Naive thymus-derived CD4-positive, alpha-beta T cell (primary cell): ENCODE measurements at places on chromosomes 13 and 19. TPM values are rescaled to one million over a fixed set of nuclear protein-coding genes. Genes with fewer than 3 reads are reported as not detected.

Gene PALM3
- 0.22 TPM in 1 of 2 replicates, not detected in the other for total RNA-seq

Gene FBL
- total RNA-seq = 352 and 359 TPM in 2 replicates

DNA sequence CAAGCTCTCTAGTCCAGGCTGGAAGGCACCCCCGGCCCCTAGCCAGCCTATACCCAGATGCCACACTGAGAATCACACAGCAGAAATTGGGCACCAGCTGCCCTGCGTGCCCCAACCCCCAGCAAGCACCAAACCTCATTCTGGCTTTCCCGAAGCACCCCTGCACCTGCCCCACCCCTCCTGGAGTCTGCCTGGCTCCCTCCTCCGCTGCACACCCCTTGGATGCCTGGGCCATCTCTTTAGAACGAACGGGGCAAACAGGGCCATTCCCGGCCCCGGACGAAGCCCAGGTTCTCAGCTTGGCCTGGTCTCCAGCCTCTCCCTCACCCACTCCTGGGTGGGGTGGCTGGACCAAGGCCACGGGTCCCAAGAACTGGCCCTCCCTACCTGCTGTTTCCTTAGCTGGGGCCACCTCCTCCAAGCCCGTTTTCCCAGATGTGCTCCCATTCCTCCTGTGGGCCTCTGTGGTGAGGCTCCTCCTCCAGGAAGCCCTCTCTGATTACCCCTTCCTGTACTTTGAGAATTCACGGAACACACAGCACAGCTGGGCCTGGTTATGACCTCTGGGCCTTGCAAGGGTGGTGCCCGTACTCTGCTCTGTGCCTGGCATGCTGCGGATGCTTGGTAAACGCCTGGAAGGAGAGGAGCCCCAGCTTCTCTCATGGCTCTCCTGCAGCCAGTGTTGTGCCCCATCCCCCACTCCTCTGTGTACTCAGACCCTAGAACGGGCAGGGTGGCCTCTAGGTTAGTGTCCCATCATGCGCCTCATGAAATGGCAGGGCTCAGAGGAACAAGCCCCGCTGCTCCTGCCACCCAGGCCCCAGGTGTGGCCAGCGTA is 21.4 kb downstream of the CEBPG start:
- H3K4me3 ChIP-seq = no peak overlapping the region
- DNase-seq = no peak
- H3K27ac ChIP-seq = no peak overlapping the region
- H3K36me3 ChIP-seq = no peaks in the 10 kb centered on the region

- no peak for DNase-seq
- no peaks in the 10 kb centered on the region for H3K4me1 ChIP-seq
- H3K27ac ChIP-seq = no peak overlapping the region
Observed at GRCh38 chr13:99636728-99637353, 135.6 kb downstream of the TM9SF2 start.

DNA sequence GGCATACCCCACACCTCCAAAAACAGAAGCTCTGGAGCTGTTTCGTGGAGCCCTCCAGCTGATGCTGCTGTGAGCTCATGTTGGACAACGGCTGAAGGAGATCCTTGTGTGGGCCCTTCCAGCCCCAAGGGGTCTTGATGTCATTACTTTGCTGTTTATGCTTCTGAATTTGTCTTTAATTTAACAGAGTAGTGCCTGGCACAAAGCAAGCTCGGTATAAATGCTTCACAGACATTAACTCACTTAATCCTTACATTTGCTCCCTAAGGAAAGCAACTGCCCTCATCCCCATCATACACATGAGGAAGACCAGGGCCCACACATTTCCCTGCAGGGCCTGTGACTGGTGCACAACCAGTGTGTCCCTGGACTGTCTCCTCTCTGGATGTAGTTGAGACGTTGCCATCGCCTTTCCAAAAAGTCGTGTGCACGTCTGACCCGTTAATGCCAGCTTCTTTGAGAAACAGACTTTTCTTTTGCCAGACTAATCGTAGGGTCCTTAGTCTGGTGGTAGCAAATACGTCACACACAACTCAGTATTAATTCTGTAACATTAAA is 7.6 kb downstream of the COL4A1 start:
- DNase-seq = no peak
- H3K27me3 ChIP-seq = peaks cover 3% of the 10 kb centered on the region
- no peaks in the 10 kb centered on the region for H3K4me1 ChIP-seq
- no peaks in the 10 kb centered on the region for H3K36me3 ChIP-seq
- H3K4me3 ChIP-seq = no peak overlapping the region
